ENCODE measurements at places on chromosomes 1 and 21.

DNA sequence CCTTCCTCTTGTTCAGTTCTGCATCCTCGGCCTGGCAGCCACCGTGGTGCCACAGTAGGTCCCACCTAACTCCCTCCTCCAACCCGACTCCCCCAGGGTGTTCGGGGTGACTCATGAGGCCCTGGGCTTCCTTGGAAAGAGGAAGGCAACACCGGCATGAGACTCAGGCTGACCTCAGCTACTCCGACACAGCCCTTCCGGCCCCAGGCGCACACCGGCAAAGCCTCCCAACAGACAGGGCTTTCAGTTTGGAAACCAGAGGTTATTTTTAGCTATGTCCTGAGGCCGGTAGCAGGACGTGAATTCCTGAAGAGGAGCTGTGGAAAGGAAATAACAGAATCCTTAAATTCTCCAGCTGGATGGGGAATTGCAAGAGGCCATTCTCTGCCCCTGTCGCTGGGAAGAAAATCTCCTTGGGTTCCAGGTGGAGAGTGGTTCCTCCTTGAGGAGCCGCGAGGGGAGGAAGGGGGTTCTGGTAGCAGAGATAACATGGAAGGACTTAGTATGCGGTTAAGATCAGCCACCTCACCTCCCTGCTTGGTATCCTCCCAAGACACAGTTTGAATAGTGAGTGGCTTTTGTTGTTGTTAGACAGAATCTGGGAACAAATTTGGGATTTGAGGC is 24.4 kb downstream of the PLXNA2 start:
- DNase-seq: no peak

GRCh38 chr1:98865796-98866195 is 138.9 kb downstream of the PLPPR5 start:
- no peak for DNase-seq

DNA sequence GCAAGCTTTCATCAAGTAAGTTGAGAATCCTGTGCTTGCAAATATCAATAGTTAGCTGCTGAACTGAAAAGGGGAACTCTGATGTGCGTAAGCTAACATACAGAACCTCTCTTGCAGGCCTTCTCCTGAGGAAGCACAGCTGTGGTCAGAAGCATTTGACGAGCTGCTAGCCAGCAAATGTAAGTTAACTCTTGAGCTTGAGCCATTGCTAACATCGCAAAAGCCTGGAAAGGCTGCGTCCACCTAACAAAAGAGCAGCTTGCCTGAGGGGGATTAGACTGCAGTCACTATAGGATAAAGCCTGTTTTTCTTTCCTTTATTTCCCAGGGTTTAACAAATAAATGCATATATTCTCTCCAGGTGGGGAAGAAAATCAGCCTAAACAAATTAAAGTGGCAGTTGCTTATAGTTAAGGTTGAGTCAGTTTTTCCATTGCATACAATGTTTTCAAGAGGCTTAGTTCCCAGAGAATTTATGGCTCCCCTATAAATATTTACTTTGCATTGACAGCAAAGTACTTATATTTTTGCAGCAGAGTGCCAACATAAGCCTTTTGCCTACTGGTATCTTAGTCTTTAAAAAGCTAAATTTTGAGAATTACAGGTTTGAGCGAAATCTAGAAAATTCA is 1.5 kb downstream of the RGS2 start:
- no peak for DNase-seq

- DNase-seq: no peak
Observed at GRCh38 chr1:159895836-159896545, 4.0 kb downstream of the CFAP45 start.

- no peak for DNase-seq
Observed at GRCh38 chr1:247448107-247448791, 9.7 kb downstream of the OR2B11 start.

DNA sequence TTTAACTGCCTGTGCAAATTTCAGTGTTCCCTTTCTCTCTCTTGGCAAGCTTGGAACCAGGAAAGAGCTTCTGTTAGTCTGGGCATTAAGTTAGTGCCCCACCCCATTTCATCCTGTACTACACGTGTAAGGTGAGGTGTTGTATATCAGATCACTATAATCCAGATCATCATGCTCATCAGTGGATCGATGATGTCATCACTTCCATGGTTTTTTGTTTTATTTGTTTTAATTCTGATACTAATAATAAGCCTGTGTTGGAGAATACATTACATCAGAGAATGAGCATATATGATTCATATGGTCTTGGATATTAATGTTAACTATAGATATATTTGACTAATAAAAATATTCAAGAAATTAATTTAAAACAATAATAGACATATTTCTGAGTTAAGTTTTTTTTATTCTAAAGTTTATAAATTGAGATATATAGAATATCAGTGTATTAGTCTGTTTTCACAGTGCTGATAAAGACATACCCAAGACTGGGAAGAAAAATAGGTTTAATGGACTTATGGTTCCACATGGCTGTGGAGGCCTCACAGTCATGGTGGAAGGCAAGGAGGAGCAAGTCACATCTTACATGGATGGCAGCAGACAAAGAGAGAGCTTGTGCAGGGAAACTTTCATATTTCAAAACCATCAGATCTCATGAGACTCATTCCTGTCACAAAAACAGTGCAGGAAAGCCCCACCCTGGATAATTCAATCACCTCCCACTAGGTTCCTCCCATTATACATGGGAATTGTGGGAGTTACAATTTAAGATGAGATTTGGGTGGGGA is 588.3 kb upstream of the B3GALT2 start:
- DNase-seq: no peak

DNA sequence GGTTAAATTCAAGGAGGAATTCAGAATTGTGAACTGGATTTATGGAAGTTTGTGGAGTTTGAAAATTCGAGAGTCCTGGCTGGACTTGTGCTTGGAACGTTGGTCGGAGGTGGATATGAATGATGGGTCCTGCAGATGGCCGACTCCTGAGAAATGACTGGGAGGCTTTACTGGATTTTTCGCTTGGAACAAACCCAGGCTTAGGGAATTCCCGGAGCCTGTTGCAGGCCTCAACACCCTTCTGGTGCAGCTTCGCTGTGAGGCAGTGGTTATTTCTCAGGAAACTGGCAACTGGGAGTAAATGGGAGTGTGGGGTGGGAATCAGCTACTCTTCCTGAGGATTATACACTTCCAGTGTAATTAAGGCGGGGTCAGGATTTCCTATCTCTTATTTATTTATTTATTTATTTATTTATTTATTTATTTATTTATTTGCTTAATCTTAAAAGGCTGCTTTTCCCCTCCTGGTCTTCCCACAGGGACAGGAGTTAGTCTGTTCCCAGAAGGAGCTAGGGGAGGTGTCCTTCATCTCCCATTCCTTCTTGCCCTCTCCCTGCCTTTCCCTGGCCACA is 21.1 kb downstream of the MAPKAPK2 start:
- no peak for DNase-seq

GRCh38 chr1:12204140-12204539 is 25.7 kb upstream of the VPS13D start:
- no peak for DNase-seq

DNA sequence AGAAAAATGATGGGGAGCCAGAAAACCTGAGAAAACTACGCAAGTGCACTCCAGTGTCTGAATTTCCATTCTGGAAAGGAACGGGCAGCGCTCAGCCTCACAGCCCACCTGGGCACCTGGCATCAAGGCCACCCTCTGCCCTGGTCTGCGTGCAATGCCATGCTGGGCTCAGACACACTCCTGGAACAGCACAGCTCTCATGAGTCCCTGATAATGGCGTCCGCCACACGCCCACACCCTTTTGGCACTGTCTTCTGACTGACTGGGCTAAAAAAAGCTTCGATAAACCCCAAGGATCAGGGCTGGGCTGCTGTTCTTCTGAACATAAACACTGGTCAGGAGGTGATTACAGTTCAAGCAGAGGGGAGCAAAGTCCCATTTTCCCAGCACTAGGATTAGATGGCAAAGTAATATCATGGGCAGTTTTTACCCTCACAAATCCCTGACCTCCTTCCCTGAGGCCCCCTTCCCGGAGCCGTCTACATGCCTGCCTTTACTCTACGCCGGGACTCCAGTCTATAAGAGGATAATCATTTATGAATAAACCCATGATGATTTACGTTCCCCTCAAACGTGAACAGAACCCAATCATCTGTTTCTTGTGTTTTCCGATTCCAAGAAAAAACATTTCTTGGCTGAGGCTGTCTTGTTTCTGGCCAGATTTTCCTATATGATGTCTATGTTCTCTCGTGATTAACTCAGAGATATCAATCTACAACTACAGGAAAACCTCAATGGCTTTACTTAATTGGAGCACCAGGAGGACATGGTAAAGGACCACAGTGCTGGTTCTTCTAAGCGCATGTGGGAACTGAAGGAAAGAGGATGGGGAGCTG is 22.6 kb downstream of the RCAN1 start:
- DNase-seq: no peak

- no peak for DNase-seq
Observed at GRCh38 chr1:212966616-212967015, 16.3 kb downstream of the VASH2 start.

GRCh38 chr1:193674292-193674944 is 488.0 kb upstream of the B3GALT2 start:
- no peak for DNase-seq

GRCh38 chr1:55380355-55380970 is 165.3 kb upstream of the USP24 start:
- no peak for DNase-seq

- no peak for DNase-seq
Observed at GRCh38 chr1:12315146-12315545, 85.3 kb downstream of the VPS13D start.

DNA sequence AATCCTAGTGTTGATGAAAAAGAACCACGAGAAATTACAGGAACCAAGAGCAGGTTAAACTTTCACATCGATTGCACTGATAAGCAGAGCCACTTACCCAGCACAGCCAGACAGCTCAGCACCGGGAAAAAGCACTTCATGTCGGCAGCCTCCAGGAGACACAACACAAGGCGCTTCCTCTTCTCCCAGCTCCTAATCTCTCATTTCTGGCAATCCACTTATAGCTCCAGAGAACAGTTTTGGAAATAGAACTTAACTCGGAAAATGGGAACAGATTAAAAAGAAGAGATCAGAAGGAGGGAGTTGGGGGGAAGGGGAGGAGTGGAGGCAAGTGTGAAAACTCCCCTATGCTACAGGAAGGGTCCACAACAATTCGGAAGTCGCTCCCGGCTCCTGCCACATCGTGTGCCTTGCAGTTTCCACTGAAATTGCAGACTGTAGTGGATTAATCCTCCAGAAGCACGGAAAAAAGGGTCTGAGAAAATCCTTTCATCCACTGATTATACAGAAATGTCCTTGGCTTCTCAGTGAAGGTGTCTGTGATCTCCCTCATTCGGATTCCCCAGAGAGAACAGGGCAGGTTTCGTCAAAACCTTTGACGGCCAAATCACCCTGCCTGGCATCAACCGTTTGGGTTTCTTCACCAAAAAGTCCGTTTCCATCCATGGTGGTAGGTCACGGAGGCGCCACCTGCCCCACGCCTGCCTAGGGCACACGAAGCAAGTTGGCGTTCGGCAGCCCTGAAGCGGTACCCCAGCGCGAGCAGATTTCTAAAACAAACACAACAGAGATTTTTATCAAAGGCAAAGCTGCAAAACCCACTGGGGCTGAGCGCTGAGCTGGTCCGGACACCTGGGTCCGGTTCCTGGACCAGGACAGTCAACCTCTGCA is 1.1 kb downstream of the IGSF3 start:
- no peak for DNase-seq

GRCh38 chr1:112317140-112317539 is 78.9 kb upstream of the CTTNBP2NL start:
- no peak for DNase-seq

GRCh38 chr1:181545395-181545794 is 62.1 kb downstream of the CACNA1E start:
- no peak for DNase-seq

GRCh38 chr1:98355656-98356383 is 305.7 kb upstream of the SNX7 start:
- no peak for DNase-seq

DNA sequence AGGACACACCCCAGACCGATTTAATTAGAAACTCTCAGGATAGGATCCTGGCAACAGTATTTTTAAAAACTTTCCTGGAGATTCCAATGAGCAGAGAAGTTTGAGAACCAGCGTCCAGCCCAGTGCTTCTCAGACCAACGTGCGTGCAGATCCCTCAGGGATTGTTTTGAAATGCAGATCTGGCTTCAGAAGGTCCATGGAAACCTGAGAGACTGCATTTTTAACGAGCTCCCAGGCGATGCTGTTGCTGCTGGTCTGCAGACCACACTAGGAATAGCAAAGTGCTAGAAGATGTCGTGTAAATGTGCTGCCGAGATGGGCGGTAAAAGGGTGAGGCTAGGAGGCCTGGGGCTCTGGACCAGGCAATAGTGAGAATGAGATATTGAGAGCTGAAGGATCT is 18.4 kb upstream of the CASQ1 start:
- DNase-seq: no peak

DNA sequence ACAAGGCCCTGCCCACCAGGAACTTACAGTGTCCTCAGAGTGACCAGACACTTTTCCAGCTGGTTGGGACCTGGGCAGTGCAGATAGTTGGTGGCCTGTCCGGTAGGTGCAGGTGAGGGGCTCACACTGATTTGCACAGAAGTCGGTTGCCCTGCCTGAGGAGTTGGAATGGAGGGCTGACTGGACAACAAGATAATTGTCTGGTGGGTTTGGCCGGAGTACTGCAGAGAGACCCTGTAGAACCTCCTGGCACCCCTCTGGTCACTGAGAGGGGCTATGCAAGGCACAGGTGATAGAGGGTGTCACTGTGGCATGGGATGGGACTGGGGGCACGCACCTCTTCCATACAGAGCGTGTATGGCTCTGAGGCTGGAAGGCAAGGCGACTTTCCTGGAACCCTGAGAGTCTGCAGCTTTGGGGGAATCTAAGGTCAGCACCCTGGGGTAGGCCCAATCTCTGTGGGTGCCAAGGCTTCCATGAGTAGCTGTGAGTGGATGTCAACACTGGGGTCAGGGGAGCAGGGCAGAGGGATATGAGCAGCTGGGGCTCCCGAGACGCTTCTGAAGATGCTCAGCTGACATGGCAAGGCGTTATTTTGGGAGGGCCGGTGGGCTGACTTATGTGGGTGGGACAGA is 7.6 kb upstream of the PLA2G2D start:
- no peak for DNase-seq

- DNase-seq: no peak
Observed at GRCh38 chr1:101291562-101292380, 55.0 kb downstream of the S1PR1 start.

- no peak for DNase-seq
Observed at GRCh38 chr21:33021150-33021549, 4.6 kb upstream of the OLIG2 start.

- no peak for DNase-seq
Observed at GRCh38 chr1:40634901-40635655, 30.4 kb downstream of the RIMS3 start.

Data from NCI-H187 treated with DMSO at 0.1 percent for 48 hours (cell line).